Activated CD4-positive, alpha-beta T cell treated with anti-CD3 and anti-CD28 coated beads for 24 hours (primary cell): ENCODE measurements at places on chromosomes 7 and 10.
A peak's percentile ranks its signal among the peaks of the same experiment; 100 is the strongest.

- DNase-seq, result no peak
Observed at GRCh38 chr7:2782565-2782964, 61.5 kb downstream of the GNA12 start.

GRCh38 chr7:76358011-76358480 is 745 bp downstream of the YWHAG start:
- DNase-seq, result peak; percentile 31

- DNase-seq, result no peak
Observed at GRCh38 chr7:86949052-86949778, 110.2 kb downstream of the ELAPOR2 start.

DNA sequence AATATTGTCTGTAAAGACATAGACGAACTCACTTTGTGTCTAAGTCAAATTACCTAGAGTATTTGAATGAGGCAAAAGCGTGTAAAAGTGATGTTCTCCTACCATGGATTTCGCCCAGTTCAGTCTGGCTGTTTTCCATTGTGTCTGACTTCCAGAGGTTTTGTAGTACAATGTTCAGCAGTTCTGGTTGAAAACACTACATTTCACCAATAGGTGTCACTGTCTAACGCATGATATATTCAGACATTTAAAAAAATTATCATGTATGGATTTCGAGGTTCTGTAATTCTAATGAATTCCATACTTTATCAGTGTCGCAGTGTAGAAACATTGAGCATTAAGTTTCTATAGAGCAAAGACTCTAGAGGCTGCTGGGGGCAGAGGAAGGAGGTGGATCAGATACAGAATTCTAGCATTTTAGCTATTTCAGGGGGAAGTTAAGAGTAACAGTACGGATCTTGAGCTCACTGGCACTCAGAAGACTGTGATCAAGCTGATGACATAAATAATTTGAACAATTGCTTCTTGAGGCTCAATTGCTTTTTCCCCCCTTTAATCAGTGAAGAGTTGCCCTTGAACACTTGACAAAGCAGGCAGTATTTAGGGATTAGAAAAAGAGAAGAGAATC is 196.9 kb upstream of the RHOBTB1 start:
- no peak for DNase-seq

DNA sequence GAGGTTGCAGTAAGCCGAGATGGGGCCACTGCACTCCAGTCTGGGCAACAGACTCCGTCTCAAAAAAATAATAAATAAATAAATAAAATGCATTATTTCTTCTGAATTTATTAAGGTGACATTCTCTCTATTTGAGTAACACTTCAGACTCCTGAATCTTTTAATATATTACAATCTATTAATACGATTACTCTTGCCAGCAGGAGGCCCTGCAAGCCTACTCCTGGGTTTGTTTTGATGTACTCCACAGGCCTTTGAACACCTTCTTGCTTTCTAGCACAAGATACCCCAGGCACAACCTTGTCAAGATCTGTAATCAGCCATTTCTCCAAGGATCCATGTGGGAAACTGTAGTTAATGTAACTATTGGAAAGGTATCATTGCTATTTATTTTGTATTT is 63.5 kb downstream of the COBL start:
- DNase-seq, result no peak

DNA sequence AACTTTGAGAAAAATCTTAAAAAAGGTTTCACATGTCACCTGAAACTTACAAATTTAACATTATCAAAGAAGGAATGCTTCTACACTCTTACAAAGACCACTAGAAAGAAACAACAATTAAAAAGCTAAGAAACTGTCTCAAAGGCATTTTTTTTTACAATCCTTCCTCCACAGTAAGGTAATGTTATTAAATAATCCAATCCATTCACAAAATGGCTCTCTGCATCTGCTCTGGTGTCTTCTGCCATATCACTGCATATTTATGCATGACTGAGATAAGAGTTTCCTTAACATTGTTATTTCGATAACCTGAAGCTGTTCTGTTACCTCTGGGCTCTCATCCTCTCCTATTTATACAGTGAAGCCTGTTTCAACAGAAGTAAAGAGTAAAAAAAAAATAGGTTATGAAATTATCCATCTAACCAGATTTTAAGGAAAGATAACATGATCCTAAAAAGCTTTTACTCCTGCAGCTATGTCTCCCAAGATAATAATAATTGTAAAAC is 8.5 kb downstream of the HNRNPA2B1 start:
- no peak for DNase-seq

GRCh38 chr7:149000961-149001360 is 27.3 kb downstream of the PDIA4 start:
- DNase-seq, result no peak

- DNase-seq, result no peak
Observed at GRCh38 chr10:121307411-121307980, 290.7 kb downstream of the FGFR2 start.

DNA sequence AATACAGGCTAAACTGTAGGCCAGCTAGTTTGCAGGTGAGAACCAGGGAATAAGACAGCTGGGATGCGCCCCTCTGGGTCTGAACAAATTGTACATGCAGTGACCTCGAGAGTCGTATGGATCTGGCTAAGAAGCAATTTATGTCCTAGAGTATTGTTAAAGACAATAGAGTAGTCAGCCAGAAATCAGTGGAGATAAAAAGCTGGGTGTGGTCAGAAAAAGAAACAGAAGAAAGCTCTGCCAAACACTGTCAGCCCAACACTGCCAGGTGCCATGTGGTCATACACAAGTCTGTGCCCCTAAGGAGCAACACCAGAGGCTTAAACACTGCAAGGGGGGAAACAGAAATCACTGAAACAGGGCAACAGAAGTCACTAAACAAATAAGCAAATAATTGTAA is 62.2 kb downstream of the CNOT4 start:
- DNase-seq, result no peak

- DNase-seq, result peak; percentile 11
Observed at GRCh38 chr7:156473476-156474240, 166.9 kb upstream of the RNF32 start.

DNA sequence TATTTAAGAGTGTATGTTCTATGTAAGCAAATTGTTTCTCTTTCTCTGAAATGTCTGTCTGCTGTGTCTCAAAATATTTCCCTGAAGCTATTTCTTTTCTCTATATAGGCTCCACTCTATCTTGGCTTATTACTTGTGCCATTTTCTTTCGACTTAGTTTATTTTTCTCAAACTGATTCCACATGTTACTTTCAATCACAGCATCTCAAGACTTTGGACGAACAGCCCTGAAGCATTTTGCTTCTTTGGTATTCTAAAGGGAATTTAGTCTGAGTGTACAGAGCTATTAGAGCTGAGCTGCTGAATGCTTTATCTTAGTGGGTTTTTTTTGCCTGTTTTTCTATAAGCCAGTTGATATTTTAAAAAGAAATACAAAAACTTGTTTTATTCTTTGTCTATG is 95.7 kb downstream of the PLXDC2 start:
- no peak for DNase-seq

GRCh38 chr7:112204499-112205342 is 1.5 kb downstream of the DOCK4 start:
- DNase-seq, result no peak

DNA sequence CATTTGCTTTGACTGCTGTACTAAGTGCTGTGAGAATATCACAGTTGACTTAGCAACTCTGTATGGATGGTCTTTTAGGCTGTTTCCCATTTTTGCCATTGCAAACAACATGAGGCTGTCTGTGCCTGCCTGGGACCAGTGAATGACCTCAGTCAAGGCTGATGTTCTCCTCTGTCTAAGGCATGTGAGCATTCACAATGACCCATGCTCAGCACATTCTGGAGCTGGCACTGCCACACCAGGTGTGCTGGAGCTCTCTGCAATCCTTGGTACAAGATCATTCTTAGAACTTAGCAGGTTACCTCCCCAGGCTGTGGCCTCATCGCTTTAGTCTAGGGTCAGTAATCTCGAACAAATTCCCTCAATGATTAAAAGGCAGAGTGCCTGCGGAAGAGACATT is 61.9 kb downstream of the SH3PXD2A start:
- DNase-seq, result no peak

DNA sequence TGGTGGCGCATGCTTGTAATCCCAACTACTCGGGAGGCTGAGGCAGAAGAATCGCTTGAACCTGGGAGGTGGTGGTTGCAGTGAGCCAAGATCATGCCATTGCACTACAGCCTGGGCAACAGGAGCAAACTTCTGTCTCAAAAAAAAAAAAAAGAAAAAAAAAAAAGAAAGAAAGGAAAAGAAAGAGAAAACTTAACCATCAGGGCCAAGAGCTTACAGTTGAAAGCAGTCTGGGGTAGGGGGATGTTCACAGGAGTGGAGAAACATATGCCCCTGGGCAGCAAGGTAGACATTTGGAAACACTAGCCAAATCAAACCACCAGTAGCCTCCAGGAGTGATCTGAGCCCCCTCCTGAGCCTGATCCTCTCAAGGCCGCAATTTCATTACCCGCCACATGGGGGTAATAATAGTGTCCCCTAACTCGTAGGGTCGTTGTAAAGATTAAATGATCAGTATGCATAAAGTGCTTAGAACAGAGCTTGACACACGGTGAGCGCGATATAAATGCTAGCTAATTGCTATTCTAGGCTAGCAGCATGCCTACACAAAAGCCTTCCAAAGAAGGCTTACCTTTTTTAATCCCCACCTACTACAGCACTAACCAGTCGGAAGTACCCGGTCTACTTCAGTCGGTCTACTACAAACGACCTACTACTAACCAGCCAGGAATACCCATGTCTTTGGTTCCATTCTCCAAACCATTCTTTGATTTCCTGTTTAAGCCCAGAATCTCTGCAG is 274.3 kb upstream of the NEBL start:
- no peak for DNase-seq

DNA sequence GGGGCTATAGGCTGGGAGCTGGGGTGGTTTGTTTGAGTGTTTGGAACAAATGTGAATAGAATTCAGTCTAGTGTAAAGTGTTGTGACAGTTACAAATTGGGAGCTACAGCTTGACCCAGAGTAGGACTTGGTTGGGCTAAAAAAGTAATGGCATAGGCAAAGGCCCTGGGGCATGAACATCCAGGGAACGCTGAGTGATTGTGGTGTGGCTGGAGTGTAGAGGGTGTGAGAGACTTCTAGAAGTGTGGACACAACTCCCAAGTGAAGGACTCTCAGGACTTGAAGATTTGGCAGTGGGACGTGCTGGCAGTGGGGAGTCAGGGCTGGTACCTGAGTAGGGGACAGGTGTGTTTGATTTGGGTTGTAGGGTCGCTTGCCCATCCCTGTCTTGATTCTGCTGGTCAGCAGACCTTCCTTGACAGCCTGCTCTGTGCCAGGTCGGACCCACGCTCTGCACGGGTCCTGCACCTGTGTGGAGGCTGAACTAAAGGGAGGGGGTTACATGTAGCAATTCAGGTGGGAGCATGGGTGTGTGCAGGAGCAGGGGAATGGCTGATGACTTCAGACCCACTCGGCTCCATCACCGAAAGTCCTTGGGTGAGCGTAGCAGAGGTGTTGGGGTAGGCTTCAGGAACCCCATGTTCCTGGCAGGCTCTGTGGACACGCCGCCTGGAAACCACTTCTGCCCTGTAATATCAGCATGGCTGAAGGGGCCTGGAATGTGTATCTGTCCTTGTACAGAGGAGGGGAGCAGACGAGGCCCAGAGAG is 43.3 kb downstream of the ZMIZ1 start:
- DNase-seq, result no peak

DNA sequence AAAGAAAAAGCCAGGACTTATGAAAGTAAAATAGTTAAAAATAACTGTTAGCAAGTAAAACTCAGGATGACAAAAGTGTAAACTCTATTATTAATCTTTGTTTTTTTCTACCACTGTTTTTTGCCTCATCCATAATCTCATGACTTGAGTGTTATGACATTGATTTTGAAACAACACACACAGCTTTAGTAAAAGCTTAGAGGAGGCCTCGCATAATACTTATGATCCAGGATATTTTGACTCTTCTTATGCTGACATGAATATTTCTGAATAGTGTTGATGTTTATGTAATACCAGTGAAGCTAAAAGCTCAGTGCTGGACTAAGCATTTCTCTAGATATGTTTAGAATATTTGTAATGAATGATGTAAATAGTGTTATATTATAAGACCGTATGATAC is 10.5 kb downstream of the KAT6B start:
- no peak for DNase-seq

GRCh38 chr7:118324790-118325449 is 100.4 kb downstream of the ANKRD7 start:
- DNase-seq, result no peak

DNA sequence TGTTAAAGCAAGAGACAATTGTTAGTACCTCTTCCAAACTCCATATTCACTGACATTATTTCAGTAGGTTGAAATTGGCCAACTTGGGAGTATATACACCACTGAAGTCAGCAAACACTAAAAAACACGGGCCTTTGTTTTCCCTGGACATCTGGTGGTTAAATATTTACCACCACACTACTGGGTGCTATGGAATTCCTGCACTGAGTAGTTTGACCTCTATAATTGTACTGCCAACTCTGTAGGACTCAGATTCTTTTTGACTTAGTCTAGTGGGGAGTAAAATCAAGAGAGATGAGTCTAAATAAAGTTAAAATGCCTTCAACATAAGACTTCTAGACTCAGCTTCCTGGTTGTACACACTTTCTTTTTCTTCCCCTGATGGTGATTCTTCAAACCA is 41.3 kb upstream of the TES start:
- DNase-seq, result no peak

DNA sequence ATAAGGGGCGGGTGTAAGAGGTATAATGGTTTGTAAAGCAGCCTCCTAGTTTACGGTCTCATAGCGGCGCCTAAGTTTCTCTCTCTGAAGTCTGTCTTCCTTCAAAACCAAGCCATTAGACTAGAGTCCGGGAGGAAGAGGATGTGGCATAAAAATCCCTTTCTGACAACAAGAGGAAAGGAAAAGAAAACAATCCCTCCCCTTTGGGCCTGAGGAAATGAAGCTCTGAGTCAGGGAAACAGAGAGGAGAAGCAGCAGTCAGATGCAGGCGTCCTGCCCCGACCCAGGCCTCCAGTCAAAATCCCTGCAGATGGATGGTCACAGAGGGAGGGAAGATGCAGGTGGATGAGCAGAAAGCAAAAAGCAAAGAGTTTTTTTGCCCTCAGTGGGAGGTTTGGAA is 23.7 kb downstream of the PARP12 start:
- DNase-seq, result no peak

DNA sequence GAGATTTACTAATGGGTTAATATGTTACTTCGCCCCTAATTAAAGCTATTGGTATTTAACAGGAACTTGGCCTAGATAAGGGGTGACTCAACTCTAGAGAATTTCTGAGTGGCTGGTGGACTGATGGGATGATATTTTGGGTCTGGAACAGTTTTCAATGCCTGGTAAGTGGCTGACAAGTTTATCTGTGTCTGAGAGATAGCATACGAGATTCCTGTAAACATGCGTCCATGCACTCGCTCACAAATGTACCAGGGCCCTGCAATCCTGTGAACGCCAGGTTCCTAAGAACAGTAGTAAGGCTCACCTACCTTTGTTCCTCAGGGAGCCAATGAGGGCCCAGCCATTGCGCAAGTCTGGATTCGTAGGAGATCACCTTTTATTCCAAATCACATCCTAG is 683.8 kb upstream of the ANKRD30A start:
- no peak for DNase-seq

- DNase-seq, result no peak
Observed at GRCh38 chr7:111126987-111127386, 36.1 kb downstream of the LRRN3 start.

GRCh38 chr10:47350671-47351640 is 2.8 kb downstream of the RBP3 start:
- no peak for DNase-seq
